ENCODE measurements at places on chromosomes 2 and 18.

GRCh38 chr2:83595121-83595690, 863.9 kb downstream of the SUCLG1 start:
- no peak for DNase-seq

DNA sequence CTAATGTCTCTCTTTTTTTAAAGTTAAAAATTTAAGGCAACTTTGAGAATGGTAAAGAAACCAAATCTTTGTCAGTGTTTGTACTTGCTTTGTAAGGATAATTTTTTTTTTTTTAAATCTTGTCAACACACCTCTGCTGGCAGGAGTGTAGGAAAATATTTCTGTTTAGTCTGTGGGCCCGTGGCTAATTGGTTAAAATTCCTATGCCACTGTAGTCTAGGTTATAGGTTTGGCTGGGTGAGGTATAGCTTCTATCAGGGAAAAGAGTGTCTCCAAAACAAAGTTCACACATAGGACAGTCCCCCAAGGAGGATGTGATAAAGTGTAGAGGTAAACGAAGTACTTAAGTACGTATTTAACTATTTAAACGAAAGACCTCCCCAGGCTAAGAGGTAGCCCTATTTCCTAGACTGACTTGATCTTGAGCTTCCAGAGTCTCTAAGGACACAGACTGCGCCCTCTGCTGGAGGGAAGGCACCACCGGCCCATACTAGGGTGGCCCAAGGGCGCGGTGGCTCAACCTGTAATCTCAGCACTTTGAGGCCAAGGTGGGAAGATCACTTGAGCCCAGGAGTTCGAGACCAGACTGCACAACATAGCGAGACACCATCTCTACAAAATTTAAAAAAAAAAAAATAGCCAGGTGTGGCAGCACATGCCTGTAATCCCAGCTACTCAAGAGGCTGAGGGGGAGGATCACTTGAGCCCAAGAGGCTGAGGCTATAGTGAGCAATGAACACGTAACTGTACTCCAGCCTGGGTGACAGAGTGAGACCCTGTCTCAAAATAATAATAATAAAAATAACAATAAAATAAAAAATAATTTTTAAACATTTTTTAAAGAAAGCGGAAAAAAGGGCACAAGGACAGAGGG, 8.9 kb downstream of the TEX44 start:
- DNase-seq, result peak; percentile 88

DNA sequence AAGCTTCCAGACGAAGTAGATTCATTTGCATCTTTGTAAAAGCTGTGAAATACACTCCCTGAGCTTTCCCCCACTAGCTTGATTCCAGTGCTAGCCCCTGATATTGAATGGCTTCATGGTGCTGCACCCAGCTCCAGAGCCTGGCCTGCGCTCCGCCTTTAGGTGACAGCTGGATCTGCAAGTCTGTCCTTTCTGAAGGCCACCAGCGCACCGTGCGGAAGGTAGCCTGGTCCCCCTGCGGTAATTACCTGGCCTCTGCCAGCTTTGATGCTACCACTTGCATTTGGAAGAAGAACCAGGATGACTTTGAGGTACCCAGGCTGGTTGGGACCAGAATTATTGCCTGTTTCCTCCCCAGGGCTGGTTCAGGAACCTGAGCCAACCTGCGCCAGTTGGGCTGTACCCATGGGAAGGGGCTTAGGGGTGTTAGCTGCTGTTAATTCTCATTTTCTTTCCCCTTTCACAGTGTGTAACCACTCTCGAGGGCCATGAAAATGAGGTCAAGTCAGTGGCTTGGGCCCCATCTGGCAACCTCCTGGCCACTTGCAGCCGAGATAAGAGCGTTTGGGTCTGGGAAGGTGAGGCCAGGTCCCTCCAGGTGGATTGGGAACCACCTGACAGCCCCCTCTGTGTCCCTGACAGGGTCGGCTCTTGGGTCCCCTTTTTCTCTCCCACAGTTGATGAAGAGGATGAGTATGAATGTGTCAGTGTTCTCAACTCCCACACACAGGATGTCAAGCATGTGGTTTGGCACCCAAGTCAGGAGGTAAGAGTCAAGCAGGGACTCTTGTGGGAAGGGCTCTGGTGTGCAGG, 1.3 kb downstream of the CIAO1 start:
- DNase-seq, result no peak

- no peak for DNase-seq
Measured at GRCh38 chr2:56376699-56377665, 193.2 kb downstream of the CCDC85A start.

DNA sequence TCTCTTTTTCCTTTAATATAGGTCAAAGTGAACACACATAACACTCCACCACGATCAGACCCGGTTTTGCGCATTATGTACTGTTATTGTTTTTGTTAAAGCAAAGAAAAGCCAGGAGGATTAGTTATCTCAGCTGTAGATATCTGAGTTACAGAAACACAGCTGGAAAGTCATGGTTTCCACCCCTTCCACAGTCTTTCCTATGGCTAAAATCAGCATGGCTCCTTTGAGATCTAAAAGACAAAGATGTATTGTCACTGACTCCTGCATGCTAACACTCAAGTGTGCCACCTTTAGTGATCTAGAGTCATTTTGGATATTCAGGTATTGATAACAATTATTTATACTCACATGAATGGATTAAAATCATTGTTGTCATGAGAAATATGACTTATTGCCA, 260.0 kb downstream of the FIGN start:
- DNase-seq, result no peak

DNA sequence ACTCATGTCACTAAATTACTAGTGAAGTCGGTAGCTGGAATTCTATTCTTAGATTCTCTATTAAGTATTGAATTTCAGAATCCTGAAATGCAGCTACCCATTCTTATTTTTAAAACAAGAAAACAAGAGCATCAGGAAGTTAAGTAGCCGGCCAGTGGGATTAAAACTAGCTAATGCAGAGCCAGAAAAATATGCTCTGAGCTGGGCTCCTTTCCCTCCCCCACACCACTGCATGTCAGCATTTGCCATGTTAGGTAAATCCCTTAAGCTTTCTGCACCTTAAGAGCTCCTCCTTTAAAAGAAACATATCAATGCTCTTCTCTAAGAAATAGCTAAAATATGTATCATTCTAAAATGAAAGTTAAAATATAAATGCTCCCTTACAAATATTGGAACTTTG, 72.2 kb upstream of the MFF start:
- DNase-seq, result no peak

DNA sequence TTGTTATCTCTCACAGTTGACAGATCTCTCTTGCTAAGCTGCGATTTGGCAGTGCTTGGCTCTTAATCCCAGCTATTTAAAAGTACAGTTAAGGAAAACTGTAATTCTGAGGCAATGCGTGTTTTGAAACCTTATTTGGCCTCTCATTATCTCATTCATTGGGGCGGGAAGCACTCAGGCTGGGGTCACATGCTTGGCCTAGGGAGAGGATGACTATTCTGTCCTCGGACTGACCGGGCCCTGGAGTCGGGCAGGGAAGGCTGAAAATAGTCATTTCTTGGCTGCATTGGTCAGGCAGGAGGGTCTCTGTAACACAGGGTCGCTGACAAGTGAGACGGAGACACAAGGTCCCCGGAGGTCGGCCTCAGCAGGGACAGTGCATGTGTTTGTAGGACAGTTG, 20.2 kb upstream of the EMILIN2 start:
- peak; percentile 32 for DNase-seq

DNA sequence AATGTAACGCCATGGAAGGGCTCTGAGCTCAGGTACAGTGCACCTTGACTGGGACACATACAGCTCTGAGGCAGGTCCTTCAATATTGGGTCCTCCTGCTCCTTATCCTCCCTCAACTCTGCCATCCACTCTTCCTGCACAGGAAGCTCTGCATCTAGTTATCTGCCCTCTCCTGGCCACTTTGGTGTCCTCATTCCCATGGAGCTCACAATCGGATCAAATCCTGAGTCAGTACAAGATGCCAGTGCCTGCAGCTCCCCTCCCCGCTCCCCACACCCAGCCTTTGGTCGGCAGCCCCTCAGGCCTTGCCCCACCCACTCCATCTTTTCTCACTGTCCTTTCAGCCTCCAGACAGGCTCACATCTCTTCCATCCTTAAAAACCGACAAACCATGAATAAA, 58.0 kb downstream of the LRRFIP1 start:
- DNase-seq, result no peak

- DNase-seq, result no peak
Measured at GRCh38 chr2:31505111-31505510, 75.6 kb downstream of the SRD5A2 start.

DNA sequence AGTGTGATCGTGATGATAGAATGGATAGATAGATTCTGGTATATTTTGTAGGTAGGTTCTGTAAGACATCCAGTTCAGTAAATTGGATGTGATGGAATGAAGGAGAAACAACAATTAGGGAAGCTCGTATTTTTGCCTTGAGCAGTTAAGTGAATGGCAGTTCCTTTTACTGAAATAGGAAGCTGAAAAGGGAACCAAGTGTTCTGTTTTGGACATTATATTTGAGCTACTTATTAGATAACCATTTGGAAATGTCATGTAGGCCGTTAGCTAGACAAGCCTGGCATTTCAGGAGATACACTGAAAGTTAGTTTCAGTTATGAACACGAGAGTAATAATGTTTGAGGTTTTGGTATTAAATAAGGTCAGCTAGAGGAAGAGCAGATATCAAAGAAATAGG, 41.5 kb downstream of the MARCHF7 start:
- no peak for DNase-seq

GRCh38 chr18:50284255-50284885, 3.0 kb upstream of the MBD1 start:
- DNase-seq, result no peak

DNA sequence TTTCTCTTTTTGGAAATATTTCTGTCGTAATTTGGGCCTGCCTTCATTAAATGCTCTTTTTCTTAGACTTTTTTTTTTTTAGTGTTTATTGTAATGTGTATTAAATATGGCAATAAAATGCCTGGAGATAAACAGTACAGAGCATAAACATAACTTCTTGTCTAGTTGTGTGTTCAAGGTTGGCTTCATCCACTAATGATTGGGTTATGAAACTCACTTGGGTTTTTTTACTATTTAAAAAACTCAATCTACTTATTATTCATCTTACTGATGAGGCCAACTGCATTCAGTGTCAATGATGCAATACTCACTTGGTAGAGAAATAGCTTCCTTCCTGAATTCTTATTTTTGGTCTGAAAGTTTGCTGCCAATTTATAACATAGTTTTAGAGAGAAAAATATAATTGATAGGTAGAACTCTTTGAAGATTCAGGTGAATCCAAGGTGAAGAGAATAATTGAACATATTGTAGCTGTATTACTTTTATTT, 144.2 kb upstream of the NABP1 start:
- DNase-seq, result no peak

GRCh38 chr2:100397118-100397860, 20.2 kb downstream of the CHST10 start:
- no peak for DNase-seq

DNA sequence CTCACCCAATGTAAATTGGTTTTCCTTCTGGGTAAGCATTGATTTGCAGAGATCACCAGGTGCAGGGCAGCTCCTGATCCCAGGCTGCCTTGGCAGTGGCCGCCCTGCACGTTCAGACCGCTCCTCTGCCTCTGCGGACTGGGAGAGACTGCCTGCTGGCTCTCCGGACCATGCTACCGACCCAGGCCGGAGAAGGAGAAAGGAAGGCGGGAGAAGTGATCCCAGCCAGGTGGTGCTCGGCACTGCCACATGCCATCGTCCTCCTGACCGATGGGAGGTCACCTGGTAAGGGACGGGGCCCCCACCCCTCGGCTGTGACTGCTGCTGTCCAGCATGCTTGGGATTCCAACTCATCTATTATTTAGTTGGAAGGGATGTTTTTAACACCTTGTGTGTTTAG, 108.1 kb upstream of the POU3F3 start:
- DNase-seq, result no peak

GRCh38 chr2:96647681-96648080, 5.1 kb downstream of the FER1L5 start:
- no peak for DNase-seq

DNA sequence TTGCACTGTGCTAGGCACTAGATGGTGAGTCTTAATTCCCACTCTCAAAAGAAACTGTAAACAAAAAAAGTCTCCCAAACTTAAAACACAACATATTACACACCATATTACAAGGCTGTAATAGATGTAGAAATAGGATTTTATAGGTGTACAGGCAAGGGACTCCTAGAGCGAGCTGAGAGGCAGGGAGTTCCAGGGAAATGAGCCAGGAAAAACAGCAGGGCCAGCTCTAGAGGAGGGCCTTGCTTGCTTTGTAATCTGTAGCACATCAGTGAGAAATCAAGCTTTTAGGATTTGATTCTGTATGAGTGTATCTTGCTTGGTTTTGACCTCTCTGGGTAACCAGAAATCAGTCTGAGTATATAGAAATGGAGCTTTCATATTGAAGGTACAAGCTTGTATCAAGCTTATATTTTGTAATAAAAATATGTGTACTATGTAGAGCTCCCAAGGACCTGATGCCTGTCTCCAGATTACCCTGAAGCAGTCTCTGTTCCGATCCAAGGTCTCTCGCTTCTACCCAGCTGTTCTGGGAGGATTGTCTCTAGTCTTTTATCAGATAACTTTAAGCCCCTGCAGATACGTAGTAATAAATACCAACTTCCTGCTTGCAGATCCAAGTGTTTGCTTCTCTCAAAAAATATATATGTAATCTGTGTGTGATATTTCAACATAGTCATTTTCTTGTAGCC, 73.0 kb downstream of the MYO1B start:
- DNase-seq, result no peak

DNA sequence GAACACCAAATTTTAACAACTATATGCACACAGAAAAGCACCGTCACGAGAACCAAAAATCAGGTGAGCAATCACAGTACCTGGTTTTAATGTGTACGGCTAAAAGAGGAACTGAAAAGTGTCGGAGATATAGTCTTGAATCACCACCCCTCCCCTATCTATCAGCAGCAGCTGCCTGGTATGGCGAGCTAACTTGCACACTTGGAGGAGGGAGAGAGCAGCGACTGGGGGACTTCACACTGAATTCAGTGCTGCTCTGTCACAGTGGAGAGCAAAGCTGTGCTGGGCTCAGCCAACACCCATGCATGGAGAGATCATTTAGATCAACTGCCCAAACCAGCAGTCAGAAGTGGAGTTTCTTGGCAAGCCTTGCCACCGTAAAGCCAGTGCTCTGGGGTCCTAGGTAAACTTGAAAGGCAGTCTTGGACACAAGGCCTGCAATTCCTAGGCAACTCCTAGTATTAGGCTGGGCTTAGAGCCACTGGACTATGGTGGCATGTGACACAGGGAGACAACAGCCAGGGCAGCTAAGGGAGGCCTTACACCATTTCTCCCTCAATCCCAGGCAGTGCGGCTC, 89.2 kb upstream of the CD226 start:
- no peak for DNase-seq
